CD4-positive, CD25-positive, alpha-beta regulatory T cell (primary cell): ENCODE measurements at places on chromosomes 16 and 17. TPM values are rescaled to one million over a fixed set of nuclear protein-coding genes. Genes with fewer than 3 reads are reported as not detected.

DNA sequence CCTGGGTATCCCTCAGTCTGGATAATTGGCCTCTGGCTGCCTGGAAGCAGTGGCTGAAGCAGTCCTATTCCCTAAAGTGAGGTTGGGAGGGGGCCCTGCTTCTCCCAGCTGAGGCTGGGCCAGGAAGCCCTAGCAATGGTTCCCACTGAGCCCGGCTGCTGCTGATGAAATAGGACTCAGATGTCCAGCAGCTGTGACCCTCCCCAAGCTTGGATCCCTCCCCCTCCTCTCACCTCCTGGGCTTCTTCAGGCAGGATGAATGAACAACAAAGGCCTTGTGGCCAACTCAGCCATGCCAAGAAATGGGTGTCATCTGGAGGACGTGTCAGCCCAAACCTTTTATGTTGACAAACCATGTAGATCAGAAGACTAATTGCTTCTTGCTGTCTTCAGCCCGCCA lies 42.0 kb downstream of the AXIN2 start:
- peaks cover 18% of the 10 kb centered on the region for H3K4me1 ChIP-seq
- no peaks in the 10 kb centered on the region for H3K27me3 ChIP-seq
- no peaks in the 10 kb centered on the region for H3K36me3 ChIP-seq

- DNase-seq: no peak
- no peaks in the 10 kb centered on the region for H3K36me3 ChIP-seq
- no peak overlapping the region for H3K27ac ChIP-seq
- H3K27me3 ChIP-seq: no peaks in the 10 kb centered on the region
- H3K4me3 ChIP-seq: no peak overlapping the region
These were observed 93.9 kb downstream of the YPEL2 start for GRCh38 chr17:59425085-59425931.

- no peaks in the 10 kb centered on the region for H3K4me1 ChIP-seq
- DNase-seq: no peak
- no peaks in the 10 kb centered on the region for H3K36me3 ChIP-seq
- H3K4me3 ChIP-seq: no peak overlapping the region
- H3K27me3 ChIP-seq: no peaks in the 10 kb centered on the region
These were observed 186.3 kb downstream of the CPPED1 start for GRCh38 chr16:12617401-12617819.

- no peak overlapping the region for H3K27ac ChIP-seq
- no peak for DNase-seq
- no peaks in the 10 kb centered on the region for H3K27me3 ChIP-seq
These were observed 7.5 kb downstream of the FLOT2 start for GRCh38 chr17:28889996-28890395.

- no peak for DNase-seq
- H3K36me3 ChIP-seq: no peaks in the 10 kb centered on the region
- no peak within 1 kb of the TSS for H3K4me3 ChIP-seq
- no peak within 1 kb of the TSS for H3K27ac ChIP-seq
These were observed at the start of gene MT1H for GRCh38 chr16:56669005-56669839. Gene MT1H, plus strand, starts transcription at chr16:56669814. Its CDS starts 71 bp downstream, at chr16:56669885.

GRCh38 chr17:20043021-20043420 lies 33.9 kb downstream of the SPECC1 start:
- no peak for DNase-seq
- no peak overlapping the region for H3K4me3 ChIP-seq
- H3K27ac ChIP-seq: no peak overlapping the region
- no peaks in the 10 kb centered on the region for H3K4me1 ChIP-seq

DNA sequence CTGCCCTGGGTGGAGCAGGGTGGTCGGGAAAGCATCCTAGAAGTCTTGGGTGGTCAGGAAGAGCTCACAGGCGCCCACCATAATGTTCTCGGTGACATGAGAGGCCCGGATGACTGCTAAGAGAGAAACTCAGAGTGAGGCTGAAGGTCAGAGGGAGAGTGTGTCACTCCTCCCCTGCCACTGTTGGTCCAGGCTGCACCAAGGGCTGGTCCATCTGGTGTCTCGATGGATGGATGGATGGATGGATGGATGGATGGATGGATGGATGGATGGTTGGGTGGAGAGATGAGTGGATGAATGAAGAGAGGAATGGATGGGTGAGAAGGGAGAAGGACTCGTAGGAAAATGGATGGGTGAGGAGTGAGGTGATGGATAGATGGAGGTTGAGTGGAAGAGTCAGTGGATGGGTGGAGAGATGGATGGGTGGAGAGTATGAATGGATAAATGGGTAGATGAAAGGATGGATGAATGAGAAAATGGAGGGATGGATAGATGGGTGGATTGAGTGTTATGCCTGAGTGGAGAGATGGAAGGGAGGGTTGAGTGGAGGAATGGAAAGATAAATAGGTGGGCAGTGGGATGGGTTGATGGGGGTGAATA lies 43.0 kb downstream of the BEAN1 start:
- peaks cover 11% of the 10 kb centered on the region for H3K4me1 ChIP-seq
- H3K27ac ChIP-seq: no peak overlapping the region
- no peaks in the 10 kb centered on the region for H3K36me3 ChIP-seq
- no peak for DNase-seq

DNA sequence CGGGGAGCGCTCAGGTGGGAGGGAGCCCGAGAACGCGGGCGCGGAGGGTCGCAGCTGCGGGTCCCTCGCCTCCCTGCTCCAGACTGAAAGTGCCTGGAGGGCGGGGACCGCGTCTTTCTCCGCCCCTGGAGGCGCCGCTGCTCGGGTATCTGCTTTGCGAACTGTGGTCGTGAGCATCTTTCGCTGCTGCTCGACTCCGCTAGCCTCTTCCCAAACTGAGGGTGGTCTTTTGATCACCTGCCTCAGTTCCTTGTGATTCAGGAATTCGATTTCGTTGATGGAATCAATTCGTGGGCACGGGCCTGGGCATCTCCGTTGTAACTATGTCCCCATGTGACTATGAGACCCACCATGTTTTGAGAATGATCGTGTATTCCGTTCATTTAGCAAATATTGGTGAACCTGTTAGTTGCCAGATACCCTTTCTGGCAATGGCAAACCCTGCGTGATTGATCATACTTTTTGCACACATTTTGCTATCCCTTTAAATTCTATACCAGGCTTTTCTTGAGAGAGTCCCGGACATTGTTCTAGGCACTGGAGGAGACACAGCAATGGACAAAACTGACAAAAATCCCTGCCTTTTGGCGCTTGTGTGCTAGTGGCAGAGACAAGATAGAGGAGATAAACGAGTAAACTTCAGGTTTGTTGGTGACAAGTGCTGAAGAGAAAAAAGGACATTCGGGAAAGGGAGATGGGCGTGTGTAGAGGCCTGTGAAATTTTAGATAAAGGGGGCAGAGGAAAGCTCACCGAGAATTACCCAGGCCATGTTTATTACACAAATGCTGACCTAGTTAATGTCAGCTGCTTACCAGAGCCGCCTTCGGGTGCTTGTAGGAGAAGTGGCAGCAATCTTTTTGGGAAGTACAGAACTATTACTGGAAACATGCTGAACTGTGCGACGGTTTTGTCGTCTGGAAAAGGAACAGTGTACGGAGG lies 948 bp downstream of the UTP18 start:
- H3K27ac ChIP-seq: peak overlapping the region; percentile 97
- H3K27me3 ChIP-seq: no peaks in the 10 kb centered on the region
- peaks cover 52% of the 10 kb centered on the region for H3K4me1 ChIP-seq
- no peak for DNase-seq
- peak overlapping the region; percentile 82 for H3K4me3 ChIP-seq
- peaks cover 33% of the 10 kb centered on the region for H3K36me3 ChIP-seq

DNA sequence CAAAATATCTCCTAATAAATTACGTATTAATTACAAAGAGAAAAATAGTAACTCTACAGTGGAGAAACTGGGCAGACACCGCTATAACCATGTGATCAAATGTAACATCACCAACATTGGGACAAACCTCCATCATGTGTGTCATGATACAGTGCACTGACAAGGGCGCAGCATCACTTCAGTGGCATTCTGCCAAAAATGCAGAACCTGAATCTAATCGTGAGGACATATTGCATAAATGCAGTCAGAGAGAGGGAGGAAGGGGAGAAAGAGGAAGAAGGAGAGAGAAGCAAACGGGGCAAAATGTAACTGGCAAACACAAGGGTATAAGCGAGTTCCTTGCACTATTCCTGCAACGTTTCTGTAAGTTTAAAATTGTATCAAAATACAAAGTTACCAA lies 74.2 kb upstream of the MARCHF10 start:
- no peaks in the 10 kb centered on the region for H3K36me3 ChIP-seq
- H3K27ac ChIP-seq: no peak overlapping the region
- no peak overlapping the region for H3K4me3 ChIP-seq

DNA sequence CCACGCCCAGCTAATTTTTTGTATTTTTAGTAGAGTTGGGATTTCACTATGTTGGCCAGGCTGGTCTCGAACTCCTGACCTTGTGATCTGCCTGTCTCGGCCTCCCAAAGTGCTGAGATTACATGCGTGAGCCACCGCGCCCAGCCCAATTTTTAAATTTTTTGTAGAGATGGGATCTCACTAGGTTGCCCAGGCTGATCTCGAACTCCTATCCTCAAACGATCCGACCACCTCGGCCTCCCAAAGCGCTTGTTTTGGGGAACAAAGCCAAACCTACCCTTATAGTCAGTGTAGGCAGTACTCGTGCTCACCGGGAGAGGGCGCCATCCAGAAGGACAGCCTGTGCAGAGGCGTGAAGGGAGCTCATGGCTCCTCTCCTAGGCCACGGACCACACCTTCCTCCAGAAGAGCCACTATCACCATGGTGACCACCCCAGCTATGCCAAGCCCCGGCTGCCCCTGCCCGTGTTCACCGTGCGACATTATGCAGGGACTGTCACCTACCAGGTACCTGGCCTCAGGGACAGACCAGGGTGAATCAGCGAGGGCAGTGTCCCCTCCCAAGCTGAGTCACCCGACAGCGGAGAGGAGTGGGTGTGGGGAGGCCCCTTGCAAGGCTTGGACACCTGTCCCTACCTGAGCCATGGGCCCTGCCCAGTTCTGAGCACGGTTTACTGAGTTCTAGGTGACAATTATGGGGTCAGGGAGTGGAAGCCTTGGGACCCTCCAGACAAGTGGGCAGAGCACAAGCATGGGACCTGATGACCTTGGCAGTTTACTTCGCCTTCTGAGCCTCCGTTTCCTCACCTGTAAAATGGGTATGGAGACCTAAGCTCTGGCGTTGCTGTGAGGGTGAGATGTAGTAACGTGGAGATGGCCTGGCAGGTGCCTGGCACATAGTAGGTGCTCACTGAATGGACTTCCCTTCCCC lies 13.7 kb downstream of the MYO15B start:
- no peaks in the 10 kb centered on the region for H3K27me3 ChIP-seq
- H3K4me1 ChIP-seq: no peaks in the 10 kb centered on the region
- peak; percentile 45 for DNase-seq
- no peak overlapping the region for H3K27ac ChIP-seq
- no peak overlapping the region for H3K4me3 ChIP-seq
- no peaks in the 10 kb centered on the region for H3K36me3 ChIP-seq

GRCh38 chr16:46673320-46674013 lies 15.5 kb downstream of the VPS35 start:
- no peak overlapping the region for H3K4me3 ChIP-seq
- H3K36me3 ChIP-seq: peaks cover 86% of the 10 kb centered on the region
- DNase-seq: peak; percentile 71

DNA sequence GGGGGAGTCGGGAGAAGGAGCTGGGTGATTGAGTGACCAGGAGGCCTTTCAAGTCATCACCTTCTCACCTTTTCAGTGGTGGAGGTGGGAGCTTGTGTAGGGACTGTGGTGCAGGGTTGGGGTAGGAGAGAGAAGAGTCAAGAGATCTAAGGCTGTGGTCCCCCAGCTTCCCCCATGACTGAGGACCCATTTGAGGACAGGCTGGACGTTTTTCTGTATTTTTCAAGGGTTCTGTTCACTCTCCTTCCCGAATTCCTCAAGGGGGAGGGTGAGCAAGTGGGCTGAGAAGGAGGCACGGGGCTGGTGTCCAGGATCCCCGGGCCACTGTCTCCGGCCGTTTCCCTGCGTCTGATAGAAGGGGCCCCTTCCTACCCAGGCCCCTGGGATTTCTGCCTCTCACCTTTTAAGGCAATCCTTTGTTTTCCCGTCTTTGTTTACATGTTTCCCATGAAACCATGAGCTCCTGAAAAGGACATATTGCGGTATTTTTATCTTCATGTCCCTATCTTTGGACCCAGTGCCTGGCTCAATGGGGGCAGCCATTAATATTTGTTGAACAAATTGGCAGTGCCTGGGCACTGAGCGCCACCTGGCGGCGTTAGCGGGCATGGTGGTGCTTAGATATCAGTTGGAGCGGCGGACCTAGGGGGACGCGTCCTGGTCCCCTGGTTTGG lies 9.2 kb upstream of the CD300A start:
- no peaks in the 10 kb centered on the region for H3K27me3 ChIP-seq
- peak; percentile 51 for DNase-seq
- peaks cover 5% of the 10 kb centered on the region for H3K4me1 ChIP-seq
- no peak overlapping the region for H3K27ac ChIP-seq

DNA sequence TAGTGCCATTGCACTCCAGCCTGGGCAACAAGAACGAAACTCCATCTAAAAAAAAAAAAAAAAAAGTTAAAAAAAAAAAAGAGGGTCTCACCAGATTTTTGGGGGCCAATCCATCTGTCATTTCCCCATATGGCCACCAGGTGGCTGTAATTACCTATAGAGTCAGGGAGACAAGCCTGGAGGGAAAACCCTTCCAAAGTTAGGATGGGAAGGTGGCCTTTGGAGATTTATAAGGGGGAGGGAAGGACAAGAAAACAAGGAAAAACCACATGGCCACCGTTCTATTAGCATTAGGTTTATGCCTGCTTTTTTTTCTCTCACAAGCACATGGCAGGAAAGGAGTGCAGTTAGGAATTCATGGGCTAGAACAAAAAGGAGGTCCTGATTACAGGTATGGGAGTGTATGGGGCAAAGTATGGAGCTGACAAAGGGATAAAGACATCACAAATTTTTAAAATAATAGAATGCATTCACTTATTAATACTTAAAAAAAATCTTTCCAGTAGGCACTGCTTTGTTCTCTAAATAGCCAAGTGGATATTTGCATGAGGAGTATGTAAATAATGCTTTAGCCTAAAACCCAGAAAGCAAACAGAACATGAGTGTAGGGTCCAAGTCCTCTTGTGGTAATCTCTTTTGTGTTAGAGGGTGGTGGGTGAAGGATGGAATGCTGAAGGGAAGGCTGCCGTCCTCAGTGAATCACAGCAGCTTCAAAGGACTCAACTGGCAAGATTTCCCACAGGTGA lies 5.1 kb downstream of the CYB5D1 start:
- H3K4me3 ChIP-seq: no peak overlapping the region
- H3K4me1 ChIP-seq: peaks cover 16% of the 10 kb centered on the region
- H3K27me3 ChIP-seq: no peaks in the 10 kb centered on the region
- DNase-seq: peak; percentile 43
- no peaks in the 10 kb centered on the region for H3K36me3 ChIP-seq

- no peak for DNase-seq
- H3K27me3 ChIP-seq: no peaks in the 10 kb centered on the region
- H3K36me3 ChIP-seq: no peaks in the 10 kb centered on the region
- H3K27ac ChIP-seq: no peak overlapping the region
These were observed 111.5 kb upstream of the ELAC2 start for GRCh38 chr17:13129356-13129755.

PDE6G gene
- not detected for polyA plus RNA-seq

PLA2G10 gene
- polyA plus RNA-seq: not detected

SLC5A11 gene
- not detected for polyA plus RNA-seq

CCL23 gene
- polyA plus RNA-seq: not detected

OTOP2 gene
- not detected for polyA plus RNA-seq

TPPP3 gene
- polyA plus RNA-seq: not detected
